Astrocyte of the spinal cord (primary cell): ENCODE measurements at places on chromosomes 16 and 17.
A peak's percentile ranks its signal among the peaks of the same experiment; 100 is the strongest.

- no peak for DNase-seq
Measured at GRCh38 chr17:6323626-6324356, 111.1 kb downstream of the AIPL1 start.

- no peak for DNase-seq
Measured at GRCh38 chr17:82302991-82303943, 14.1 kb downstream of the CD7 start.

DNA sequence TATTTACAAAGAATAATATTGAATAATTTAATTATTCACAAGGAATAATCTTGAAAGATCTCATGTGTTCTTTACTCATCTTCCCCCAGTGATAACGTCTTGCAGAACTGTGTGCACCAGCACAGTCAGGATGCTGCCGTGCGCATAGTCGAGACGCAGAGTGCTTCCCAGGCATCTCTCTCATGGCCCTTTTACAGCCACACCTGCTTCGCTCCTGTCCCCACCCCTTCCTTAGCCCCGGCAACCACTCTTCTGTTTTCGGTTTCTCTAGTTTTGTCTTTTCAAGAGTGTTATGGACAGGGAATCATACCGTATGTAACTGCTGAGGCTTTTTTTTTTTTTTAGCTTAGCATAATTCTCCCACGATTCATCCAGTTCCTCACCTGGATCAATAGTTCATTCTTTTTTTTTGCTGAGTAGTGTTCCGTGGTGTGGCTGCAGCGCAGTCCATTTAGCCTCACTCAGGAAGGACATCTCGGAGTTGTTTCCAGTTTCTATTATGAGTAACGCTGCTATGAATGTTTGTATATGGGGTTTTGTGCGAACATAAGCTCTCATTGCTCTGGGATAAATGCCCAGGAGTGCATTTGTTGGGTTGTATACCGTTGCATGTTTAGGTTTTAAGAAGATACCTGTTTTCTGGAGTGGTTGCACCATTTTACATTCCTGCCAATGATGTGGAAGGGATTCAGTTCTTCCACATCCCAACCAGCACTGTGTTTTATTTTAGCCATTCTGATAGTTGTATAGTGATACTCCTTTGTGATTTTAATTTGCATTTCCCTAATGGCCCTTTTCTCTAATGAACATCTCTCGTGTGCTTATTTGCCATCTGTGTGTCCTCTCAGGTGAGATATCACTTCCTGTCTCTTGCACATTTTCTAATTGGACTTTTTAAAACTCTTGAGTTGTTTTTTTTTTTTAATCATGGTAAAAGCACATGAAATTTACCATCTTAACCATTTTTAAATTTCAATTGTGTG lies 47.6 kb downstream of the SEC14L1 start:
- DNase-seq = peak; percentile 43

DNA sequence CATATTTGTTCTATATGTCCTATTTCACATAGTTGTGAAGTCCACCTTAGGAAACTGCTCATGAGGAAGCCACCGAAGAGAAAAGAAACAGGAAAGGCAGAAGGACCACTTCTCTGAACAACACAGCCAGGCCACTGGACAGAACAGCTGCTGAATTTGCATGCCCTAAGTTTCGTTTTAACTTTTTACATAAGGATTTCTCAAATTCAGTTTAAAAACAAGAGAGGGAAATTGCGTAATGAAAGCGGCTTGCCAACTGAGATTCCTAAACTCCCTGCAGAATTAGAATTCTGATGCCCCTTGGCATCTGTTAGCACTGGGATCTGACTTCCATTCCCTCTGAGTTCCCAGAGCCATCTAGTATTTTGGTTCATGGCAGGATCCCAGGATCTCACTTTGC lies 5.0 kb upstream of the CCL8 start:
- no peak for DNase-seq

DNA sequence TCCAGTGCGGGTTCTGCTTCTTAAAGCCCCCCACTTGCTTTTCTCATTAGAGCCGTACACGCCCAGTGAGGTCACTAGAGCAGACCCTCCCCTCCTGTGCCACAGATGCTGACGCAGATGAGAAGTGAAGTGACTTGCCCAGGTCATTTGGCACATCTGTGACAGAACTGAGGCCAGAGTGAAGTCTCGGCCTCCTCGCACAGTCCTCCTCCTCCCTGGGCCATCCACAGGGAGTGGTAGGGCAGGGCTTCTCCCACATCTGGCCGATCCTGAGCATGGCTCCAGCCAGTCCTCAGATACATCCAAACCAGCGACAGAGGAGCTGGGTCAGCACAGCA lies 15.3 kb upstream of the TBX2 start:
- DNase-seq = no peak

DNA sequence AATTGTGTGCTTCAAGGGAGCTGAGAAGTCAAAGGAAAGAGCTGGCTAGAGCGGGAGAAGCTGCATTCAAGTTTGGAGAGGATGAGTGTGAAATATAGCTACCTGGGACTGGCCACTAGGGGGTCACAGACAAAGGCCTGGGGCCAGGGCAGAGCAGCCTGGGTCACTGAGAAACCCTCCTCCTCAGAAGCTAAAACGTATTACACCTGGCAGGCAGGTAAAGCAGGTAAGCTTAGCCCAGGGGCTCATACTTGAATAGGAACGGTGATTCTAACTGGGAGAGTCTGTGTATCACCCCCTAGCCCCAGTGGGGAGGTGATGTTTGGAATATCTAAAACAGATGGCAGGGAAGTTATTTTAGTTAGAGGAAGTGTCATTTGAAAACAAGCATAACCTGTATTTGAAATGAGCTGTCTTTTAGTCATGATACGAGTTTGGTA lies 6.8 kb downstream of the KRT37 start:
- no peak for DNase-seq

DNA sequence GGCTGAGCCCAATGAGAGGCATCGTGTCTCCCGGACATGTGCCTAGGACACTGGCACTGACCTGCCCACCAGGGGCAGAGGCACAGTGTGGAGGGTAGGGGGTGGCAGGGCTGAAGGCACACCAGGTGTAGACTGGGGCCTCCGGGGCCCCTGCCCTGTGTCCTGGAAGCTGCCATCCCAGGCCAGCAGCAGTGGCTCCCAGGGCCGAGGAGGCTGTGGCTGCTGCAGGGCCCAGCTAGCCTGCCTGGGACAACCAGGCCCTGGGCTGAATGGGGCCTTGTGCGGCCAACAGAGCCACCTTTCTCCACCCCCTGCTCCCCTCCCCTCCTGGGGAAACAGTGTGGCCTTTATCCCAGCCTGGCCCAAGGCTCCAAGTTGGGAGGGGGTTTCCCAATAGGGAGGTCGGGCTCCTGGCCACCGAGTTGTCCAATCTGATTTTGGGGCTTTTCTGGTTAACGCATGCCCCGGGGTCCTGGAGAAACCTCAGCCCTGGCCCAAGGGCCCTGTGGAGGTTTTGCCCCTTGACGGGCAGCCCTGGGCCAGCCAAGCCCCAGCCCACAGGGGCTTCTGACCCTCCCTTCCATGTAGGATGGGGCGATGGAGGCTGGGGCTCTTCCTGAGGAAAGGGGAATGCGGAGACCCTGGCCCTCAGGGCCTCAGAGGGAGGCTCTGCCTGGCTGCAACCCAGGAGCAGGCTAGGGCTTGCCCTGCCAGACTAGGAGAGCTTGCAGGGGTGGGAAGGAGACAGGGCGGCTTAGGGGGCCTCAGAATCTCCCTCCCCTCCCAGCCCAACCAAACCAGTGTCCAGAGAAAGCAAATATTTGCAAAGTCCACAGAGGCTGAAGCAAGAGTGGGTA lies 4.2 kb downstream of the MTSS2 start:
- no peak for DNase-seq

- no peak for DNase-seq
Measured at GRCh38 chr17:3009411-3009920, 53.9 kb downstream of the OR1D5 start.

DNA sequence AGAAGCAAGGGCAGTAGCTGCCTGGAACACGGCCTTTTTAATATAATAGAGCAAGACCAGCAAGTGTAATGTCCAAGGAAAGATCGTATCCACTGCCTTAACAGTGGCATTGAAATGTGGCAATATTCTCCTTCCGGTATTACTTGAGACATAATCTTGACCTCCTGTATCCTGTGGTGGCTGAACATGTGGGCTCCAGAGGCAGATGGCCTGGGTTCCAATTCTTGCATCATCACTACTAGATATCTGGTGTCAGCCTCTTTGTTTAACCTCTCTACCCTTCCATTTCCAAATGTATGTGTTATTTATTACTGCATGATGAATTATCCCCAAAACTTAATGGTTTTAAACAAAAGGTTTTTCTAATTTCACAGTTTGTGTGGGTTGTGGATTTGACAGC lies 3.5 kb upstream of the CDYL2 start:
- DNase-seq = no peak
